SK-N-SH (cell line): ENCODE measurements at places on chromosomes 2 and 18.

GRCh38 chr2:203722411-203722810, 16.0 kb downstream of the CD28 start:
- no peak for DNase-seq

DNA sequence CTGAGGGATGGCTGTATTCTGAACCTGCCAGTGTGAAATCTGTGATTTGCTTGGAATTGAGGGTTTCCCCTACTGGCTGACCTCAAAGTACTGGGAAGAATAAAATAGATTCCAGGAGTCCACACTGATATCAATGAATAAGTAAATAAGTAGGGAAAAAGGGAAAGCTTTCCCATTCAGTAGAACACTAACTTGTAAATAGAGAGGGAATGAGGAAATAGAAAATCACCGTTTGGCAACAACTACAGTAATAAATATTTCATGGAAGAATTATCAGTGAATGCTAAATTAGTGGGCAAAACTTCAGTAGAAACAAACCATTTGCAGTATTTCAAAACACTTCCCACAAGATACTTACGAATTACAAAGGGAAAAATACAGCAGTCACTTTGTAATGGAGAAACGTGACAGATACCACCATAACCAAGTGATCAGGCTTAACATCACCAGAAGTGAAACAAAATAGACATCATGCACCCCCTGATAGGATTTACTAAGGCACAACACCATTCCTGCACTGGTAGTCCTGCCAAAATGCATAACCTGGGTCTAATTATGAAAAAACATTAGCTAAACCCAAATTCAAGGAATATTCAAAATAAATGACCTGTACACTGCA, 88.5 kb downstream of the ICA1L start:
- DNase-seq: no peak

- DNase-seq: no peak
Measured at GRCh38 chr2:158234497-158234896, 132.8 kb downstream of the UPP2 start.

DNA sequence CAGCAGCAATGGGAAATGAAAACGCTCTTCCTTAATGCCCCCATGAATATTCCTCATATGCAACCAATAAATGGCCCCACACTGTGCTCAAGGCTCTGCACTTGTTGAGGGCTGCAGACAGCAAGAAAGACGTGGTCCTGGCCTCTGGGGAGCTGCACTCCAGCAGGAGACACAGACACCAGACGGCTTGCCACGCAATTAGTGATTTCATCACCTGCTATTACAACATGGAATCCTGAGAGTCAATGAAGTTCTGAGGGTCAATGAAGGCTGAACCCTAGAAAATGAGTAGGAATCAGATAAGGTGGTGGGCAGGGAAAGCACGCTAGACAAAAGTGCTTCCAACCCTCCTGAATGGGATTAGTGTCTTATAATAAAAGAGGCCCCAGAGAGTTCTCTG, 18.9 kb downstream of the CREG2 start:
- no peak for DNase-seq

DNA sequence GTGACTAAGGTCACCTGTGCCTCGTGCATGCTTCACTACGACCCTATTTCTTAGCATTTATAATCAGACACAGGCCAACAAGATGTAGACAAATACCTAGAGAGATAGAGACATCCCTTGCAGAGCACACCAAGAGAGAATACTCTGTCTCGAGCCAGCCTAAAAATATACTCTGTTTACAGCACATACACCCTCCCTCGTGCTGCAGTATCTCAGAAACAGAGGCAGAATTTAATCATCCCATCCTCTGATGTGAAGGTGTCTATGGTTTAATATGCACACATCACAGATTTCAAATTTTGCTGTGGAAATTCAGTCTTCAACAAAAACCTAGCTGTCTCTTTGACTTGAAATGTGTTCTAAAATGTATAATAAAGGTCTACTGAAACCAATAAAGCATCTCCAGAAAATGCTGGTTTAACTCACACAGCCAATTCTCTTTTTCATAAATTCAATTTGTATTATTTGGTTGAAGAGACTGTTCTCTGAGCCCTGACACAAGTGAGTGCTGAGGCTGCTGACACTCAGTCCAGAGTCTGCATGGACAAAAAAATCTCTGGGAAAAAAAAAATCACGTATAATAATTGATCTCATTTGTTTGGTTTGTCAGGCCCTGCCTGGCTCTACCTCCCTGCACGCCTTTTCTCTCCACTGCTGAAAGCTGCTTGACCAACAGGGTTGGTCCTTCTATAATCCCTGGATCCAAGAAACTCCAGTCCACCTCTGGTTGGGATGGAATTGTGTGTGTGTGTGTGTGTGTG, 142.0 kb upstream of the FSHR start:
- DNase-seq: no peak

GRCh38 chr2:12722447-12723316, 5.9 kb downstream of the TRIB2 start:
- DNase-seq: no peak

DNA sequence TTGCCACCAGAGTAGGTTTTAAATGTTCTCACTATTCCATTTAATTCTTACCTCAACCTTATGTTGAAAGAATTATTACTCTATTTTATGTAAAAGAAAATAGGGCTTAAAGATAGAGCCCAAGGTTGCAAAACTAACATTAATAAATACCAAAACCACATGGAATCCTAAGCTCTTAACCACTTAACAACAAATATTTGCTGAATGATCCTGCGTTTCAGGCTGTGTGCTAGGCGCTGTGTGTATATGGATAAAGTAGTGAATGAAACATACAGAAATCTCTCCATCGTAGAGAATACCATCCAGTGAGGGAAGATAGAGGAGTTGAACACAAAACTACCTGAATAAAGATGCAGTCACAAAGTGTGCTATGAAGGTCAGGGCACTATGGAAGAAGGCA, 485.1 kb downstream of the THSD7B start:
- DNase-seq: no peak

GRCh38 chr18:51049137-51049536, 19.1 kb downstream of the SMAD4 start:
- no peak for DNase-seq

DNA sequence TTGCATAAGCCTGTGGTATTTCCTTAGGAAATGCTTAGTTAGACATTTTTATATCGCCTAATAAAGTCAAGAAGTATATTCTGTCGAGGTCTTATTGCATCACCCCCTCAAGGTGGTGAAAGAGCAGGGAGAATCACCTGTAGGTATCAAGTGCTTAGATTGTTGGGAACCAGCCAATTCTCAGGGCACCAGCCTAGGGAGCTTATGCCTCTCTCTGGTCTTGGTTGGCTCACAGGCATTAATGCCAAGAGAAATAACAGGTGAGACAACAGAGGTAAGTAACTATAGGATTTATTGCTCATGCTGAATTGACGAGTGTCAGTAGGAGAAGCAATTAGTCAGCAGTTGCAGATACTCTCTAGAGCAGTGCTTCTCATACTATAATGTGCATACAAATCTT, 663.3 kb upstream of the ZNF804A start:
- no peak for DNase-seq

DNA sequence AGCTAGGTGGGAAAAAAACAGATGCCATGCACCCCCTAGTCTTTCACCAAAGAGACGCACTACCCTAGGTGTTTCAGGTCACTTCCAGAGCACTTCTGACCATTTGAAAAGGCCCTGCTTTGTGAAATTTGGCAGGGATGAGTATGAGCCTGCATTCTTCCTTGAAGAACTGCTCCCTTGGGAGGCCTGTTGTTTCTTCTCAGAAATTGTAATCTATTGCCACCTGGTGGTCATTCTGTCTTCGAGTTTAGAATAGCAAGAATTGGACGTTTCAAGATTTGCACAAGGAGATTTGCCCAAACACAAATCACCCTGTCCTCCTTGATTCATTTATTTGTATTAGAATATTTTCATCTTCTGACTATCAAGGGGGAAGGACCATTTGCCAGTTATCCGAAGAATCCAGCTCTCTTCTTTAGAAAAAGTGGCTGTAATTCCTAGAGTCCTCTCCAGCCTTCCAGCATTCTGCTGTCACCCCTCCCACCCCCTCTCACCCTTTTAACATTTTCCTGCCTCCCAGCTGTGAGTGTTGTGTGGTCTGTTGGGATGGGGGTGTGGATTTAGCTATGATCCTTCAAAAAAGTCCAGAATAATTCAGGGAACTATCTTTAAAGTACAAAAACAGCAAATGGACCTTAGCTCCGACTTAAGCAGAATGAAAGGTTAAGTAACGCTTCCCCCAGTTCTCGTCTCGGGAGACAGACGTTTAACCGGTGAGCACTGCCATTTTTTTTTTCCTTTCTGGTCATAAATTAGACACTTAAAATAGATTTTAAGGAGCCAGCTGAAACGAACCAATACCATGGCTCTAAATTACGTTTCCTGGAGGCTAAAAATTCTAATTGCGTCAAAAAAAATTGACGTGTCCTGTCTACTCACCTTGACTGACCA, 3.7 kb upstream of the GAD1 start:
- peak; percentile 62 for DNase-seq

- DNase-seq: no peak
Measured at GRCh38 chr2:29640360-29640759, 281.0 kb downstream of the ALK start.

- peak; percentile 39 for DNase-seq
Measured at GRCh38 chr2:111523009-111523408, 361.0 kb downstream of the ANAPC1 start.

GRCh38 chr2:19649785-19650380, 251.9 kb downstream of the TTC32 start:
- no peak for DNase-seq

DNA sequence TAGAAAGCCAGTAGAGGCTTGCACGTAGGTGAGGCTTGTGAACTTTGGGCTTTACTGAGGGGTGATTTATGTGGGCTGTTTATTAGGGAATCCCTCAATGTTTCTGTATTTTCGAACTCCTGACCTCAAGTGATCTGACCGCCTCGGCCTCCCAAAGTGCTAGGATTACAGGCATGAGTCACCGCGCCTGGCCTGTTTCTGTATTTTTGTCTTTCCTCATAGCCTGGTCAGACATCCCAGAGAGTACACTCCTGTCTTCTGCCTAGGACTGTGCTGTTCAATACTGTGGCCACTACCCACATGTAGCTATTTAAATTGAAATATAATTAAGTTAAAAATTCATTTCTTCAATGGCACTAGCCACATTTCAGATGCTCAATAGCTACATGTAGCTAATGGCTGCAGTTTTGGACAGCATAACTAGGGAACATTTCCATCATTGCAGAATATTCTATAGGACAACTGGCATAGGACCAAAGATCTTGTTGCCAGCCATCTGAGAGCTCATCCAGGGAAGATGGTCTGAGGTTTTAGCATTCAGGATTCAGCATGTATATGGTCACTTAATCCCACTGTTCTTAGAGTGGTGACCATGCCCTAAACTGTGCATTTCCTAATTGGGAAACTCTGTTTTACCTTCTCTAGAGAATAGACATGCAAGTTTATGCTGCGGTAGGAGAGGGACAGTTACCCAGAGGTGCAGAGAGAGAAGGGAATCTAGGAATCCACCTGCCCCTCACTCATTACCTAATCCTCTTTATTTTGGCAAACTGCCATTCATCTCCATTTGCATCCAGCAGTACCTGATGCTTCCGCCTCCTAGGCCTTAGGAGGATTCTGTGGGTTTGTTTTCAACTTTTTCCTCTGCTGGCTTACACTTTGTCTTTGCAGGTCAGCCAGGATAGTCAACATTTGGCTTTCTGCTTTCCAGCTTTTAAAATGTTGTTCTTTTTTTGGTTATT, 64.4 kb downstream of the LCLAT1 start:
- DNase-seq: peak; percentile 24

DNA sequence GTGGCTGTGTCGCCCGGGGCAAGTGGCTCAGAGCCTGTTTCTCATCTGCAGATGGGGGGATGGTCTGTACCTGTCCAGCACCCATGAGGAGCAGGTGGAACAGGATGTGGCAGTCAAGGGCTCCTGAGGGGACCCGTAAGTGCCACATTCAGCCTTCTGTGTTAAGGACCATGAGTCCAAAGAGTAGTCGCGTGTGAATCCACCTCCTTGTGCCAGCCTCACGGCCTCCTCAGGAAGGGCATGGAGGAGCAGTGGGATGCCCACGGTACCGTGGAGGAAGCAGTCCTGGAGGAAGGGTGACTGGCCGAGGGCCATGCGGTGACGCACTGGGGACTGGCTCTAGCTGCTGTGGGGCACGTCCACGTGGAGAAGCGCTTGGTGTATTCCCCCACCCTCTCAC, 61.1 kb downstream of the ODC1 start:
- DNase-seq: no peak

DNA sequence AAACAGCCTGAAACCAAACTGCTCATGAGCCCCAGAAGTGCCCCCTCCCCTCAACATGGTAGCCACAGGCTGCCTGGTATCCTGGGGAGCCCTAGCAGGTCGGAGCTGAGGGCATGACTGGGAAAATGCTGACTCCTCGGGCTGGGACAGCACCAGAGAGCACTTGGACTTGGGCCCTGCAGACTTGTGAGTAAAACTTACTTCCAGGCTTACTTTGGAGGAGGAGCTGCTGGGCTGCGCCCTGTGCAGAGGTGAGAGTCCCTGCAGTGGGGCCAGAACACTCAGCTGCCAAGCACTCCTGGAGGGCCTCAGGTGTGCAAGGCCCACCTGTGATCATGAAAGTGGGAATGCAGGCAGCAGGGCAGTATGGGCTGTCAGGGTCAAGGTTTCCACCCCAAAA, 119.4 kb downstream of the SEPTIN10 start:
- DNase-seq: no peak

DNA sequence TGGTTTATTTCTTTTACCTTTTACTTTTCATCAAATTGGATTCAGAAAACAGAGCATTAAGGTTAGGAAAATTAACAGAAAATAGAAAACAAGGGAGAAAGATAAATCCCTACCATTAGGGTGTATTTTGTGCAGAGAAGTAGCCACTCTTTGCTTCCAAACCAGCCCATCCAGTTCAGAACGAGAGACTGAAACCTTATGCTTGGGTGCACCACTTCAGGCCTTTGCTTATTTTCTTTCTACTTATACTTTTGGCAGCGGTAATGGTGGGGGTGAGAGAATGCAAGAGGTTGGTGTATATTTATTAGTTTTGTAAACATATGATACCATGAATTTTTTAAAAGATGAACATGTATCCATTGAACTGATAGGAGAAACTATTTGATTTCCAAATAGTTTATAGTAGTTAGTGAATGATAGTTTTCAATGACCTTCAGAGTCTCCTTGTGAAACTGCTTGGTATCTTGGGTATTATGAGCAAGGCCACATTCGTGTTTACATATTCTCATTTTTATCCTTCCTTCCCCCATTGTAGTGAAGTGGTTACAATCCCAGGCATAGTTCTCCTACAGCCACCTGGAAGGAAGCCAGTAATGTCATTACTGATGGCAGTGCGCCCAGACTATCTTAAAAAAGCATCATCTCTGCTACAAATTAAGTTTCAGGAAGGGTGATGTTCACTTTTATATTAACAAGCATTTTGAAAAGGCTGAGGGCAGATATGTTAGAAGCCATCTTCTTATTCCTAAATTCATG, 60.8 kb downstream of the MFSD6 start:
- DNase-seq: peak; percentile 67

- no peak for DNase-seq
Measured at GRCh38 chr2:74602586-74603281, 45.4 kb downstream of the M1AP start.
